ENCODE measurements at places on chromosomes 1 and 21.

- DNase-seq: peak; percentile 38
These were observed 408.6 kb downstream of the PRDM2 start for GRCh38 chr1:14108356-14109275.

DNA sequence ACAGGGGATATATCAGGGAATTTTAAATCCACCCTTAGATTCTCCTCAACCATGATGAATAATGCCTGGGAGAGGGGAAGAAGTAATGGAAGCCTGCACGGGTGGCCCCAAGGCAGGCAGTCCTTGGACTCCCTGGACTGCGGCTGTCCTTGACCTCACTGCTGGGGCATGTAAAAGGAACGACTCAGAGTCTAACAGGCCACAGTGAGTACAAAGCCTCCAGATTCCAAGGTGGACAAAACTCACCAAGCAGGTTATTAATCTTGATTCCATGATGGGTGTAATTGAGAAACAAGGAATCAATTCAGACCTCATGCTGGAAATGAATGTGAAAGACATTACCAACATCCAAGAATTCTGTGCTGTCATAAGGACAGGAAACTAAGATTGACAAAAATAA, 13.0 kb upstream of the ARHGAP29 start:
- DNase-seq: peak; percentile 78

GRCh38 chr1:183821889-183822611, 17.1 kb downstream of the RGL1 start:
- DNase-seq: no peak

DNA sequence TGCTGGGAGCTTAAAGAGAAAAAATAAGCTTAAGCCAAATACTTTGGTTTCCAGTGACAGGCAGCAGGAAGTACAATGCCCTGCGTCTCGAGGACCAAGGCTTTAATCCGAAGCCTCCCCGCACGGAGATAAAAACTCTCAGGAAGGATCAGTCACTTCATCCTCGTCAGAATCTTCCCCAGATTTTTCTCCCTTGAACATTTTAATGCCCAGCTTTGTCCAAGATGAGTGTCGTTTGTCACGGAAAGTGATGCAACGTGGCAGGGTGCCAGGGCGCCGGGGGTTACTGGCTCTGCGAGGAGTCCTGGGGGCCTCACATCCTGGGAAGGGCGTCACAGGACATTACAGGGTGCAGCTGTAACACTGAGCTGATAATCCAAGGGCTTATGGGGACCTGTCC, 25.2 kb upstream of the PCBP3 start:
- DNase-seq: no peak

- DNase-seq: peak; percentile 47
These were observed 588 bp downstream of the FLVCR1 start for GRCh38 chr1:212858461-212859265.

DNA sequence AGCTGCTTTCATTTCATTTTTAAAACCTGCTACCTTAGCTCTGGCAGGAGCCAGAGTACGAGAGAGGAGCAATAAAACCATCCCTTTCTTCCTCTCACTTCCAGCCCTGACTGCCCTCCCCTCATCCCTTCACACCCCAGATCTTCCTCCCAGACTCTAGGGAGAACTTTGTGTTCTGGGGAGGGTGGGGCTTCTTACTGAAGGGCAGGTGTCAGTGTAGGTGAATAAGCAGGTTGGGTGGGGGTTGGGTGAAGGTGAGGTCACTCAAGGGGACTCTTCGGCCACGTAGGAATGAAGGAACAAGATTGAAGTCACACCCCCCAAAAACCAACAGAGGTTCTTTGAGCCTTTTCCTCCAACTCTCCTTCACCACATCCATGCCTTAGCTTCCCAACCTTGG, 88.9 kb downstream of the CD58 start:
- DNase-seq: no peak

- no peak for DNase-seq
These were observed 36.5 kb downstream of the DTL start for GRCh38 chr1:212072047-212072446.

GRCh38 chr1:99599678-99600175, 46.2 kb upstream of the PALMD start:
- peak; percentile 90 for DNase-seq

DNA sequence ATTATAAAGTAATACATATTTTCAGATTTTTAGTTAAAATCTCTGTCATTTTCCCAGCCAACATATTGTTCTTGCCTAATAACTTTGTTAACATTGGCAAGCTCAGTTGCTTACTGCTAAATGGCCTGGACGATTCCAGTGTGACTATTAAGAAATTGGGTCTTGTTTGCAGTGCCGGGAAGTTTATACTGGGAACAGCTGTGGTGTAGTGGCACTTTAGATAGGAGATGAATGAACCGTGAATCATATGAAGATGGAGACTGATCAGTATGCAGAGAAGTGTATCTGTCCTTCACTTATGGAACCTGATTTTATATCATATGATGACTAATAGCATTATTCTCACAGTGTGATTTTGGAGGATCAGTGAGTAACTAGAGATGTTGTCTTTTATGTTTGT, 3.3 kb downstream of the CHRM3 start:
- no peak for DNase-seq

- no peak for DNase-seq
These were observed 37.0 kb upstream of the CCSAP start for GRCh38 chr1:229379846-229380245.

DNA sequence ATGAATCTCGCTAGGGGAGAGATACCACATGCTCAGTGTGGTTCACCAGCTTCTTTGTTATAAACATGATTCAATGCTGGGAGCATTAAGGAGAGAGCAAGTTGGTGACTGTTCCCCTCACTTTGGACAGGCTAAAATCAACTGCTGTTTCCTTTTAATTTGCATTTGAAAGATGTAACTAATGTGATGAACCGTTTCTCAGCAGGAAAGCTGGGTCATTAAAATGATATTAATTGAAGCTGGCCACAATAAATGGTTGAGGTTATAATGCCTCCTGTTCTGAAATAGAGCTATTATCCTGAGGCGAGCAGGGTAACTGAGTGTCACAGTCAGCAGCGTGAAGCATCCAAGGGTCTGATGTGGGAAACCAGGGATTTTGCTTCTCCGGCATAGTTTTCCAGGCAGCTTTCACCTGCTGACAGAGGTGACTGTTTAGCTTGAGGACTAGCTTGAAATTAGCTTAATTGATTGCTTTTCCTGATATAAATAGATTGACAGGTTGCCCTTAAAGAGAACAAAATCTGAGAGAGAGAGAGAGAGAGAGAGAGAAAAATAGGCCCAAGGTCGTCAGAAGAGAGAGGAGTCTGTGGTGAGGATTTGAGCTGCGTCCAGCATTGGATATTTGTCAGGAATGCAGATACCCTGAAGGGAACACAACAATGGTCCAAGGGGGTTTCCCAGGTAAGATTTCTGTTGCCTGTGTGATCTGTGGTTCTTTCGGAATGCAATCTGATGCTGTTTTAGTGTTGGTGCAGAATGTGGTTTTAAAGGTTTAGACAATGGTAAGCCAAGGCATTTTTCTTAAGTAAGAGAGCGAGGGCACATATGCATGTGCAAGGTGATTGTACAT, 209.7 kb downstream of the PATJ start:
- peak; percentile 89 for DNase-seq

DNA sequence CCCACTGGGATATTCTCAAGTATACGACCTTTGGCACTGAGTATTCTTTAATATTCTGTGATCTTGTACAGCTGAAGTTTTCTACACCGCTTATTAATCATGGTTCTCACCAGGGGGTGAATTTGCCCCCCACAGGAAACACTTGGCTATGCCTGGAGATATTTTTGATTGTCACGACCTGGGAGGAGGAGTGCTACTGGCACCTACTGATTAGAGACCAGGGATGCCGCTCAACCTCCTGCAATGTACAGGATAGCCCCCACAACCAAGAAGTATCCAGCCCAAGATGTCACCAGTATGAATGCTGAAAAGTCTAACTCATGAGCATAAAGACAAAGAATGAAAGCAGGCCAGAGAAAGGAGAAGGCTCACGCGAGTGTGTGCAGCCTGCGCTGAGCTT, 13.7 kb downstream of the REG4 start:
- no peak for DNase-seq

DNA sequence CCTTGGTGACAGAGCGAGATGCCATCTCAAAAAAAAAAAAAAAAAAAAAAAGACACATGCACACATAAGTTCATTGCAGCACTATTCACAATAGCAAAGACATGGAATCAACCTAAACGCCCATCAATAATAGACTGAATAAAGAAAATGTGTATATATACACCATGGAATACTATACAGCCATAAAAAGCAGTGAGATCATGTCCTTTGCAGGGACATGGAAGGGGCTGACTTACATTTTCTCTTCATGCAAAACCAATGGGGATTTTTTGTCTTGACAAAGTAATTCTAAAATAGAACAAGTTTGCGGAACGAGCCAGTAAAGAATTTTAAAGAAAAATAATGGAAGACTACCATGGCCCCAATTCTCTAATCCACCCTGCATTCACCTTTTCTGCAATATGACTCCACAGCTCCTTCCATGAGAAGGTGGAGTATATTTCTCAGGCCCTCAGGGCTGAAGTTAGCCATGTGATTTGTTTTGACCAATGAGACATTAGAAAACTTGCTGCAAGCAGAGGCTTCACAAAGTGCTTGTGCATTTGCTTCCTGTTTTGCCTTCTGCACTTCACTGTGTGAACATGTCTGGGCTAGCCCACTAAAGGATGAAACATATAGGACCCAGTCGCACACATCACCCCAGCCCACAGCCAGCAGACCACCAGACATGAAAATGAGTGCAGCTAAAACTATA, 78.8 kb upstream of the NR5A2 start:
- DNase-seq: peak; percentile 8

GRCh38 chr1:32716312-32717148, 14.0 kb upstream of the SYNC start:
- DNase-seq: peak; percentile 92

GRCh38 chr1:43936431-43937151, 3.0 kb downstream of the ARTN start:
- DNase-seq: peak; percentile 52

GRCh38 chr1:171266930-171267329, 18.6 kb downstream of the FMO1 start:
- no peak for DNase-seq

DNA sequence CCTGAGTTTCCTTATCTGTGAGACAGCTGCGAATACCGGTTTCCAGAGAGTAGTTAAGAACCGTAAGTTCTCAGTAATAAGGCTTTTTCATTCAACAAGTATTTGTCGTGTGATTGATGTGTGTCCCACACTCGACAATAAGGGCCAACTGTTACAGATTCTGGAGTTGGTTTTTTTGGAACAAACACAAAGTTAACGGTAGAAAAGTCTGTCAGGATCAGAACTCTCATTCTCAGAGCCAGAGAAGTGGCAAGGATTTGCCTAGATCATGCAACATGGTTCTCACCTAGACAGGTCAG, 837 bp downstream of the NUDC start:
- no peak for DNase-seq

- no peak for DNase-seq
These were observed 253.3 kb upstream of the VAMP3 start for GRCh38 chr1:7517611-7518330.

- peak; percentile 37 for DNase-seq
These were observed 215.3 kb downstream of the BRINP2 start for GRCh38 chr1:177385760-177386698.

GRCh38 chr1:53390736-53391135, 62.9 kb upstream of the LRP8 start:
- DNase-seq: no peak

- peak; percentile 70 for DNase-seq
These were observed 207.6 kb upstream of the NFIA start for GRCh38 chr1:60874718-60875117.

DNA sequence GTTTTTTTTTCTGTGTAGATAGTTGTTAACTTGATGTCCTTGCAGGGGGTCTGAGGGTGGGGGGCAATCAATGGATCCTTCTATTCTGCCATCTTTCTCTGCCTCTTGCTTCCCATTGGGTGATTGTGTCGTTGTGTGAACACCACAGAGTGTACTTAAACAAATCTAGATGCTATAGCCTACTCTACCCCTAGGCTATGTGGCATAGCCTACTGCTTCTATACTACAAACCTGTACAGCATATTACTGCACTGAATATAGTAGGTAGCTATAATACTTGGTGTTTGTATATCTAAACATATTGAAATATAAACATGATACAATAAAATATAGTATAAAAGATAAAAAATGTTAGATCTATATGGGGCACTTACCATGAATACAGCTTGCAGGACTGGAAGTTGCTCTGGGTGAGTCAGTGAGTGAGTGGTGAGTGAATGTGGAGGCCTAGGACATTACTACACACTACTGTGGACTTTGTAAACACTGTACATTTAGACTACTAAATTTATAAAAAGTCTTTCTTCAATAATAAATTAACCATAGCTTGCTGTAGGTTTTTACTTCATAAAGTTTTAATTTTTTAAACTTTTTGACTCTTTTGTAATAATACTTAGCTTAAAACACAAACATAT, 105.4 kb downstream of the CENPF start:
- no peak for DNase-seq

GRCh38 chr1:28933277-28933676, 18.9 kb downstream of the EPB41 start:
- DNase-seq: no peak

Measured in kidney tubule cell (primary cell).